Left ventricle myocardium superior (tissue), 1 donor: ENCODE measurements at places on chromosomes 7 and 10.
A peak's percentile ranks its signal among the peaks of the same experiment; 100 is the strongest.

DNA sequence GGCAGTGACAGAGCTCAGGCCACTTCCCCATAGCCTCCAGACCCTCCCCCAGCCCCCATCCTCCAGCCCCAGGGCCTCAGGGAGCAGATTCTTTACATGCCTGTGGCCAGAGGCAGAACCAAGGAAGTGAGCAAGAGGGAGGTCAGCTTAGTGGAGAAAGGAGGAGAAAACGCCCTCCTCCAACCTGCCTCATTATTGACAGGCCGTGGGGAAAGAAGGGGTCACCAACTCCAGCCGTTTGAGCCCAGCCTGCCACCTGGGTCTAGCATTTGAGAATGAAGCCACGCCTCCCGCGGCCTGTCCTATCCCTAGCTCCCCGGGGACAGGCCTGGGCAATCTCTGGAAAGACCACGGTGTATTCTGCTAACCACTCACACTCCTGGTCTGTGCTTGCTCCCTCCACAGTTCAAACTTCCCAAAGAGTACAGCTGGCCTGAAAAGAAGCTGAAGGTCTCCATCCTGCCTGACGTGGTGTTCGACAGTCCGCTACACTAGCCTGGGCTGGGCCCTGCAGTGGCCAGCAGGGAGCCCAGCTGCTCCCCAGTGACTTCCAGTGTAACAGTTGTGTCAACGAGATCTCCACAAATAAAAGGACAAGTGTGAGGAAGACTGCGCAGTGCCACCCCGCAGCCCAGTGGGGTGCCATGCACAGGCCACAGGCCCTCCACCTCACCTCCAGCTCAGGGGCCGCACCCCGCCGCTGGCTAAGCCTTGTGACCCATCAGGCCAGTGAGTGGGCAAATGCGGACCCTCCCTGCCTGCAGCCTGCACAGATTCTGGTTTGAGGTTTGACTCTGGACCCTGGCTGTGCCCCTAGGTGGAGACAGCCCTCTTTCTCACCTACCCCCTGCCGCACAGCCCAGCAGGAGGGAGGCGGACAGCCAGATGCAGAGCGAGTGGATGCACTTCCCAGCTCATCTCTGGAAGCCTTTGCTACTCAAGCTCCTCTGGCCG lies 14.3 kb upstream of the TRIM8 start:
- no peak for DNase-seq

DNA sequence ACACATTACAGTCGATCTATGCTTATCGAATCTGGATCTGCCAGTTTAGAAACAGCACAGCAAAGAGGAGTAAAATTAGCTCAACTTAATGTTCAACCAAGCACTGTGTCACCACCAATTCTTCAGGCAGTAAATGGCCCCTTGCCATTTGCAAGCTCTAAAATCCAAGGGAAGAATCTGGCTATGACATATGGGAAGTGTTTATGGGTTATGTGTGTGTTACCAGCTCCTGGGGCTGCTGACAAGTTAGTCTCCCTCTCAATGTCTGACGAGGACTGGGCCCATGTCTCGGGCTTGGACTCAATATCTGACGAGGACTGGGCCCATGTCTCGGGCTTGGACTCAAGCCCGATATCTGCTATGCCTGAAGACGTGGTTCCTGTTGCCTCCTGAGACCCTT lies 5.7 kb upstream of the ITIH2 start:
- DNase-seq: no peak

DNA sequence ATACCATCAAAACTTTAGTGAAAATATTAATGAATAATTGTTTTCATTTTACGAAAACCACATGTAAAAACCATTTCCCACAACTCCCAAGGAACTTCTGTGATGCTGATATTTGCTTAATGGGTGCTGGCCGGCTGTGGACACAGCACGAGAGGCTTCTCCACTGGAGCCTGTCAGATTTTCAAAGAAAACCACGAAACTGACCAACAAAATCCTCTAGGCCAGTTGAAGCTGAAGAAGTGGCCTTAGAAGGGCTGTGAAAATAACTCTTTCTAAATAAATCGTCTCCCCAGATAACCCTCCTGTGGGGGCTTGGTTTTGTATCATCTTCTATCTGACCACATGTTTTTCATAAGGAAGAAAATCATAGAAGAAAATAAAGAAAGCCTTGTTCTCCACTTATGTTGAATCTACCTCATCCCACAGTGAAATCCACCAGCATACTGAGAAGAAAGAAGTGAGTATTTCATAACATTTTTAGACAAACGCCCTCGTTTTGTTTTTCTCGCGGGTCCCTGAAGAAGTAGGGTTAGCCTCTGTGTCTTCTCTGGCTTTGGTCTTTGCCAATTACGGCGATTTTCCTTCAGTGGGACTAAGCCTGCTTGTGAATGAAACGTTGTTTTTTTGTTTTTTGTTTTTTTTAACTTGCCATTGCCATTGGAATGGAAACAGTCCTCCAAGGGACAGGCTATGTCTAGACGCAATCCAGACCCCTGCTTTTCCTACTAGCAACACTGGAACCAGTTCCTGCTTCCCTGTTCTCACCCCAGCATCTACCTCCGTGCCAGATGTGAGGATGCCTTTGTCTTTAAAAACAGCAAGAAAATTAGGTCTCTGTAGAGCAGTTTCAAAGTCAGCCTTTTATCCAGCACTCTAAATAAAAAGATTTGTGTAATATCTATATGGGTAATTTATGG lies 123.9 kb downstream of the ADAM12 start:
- no peak for DNase-seq

DNA sequence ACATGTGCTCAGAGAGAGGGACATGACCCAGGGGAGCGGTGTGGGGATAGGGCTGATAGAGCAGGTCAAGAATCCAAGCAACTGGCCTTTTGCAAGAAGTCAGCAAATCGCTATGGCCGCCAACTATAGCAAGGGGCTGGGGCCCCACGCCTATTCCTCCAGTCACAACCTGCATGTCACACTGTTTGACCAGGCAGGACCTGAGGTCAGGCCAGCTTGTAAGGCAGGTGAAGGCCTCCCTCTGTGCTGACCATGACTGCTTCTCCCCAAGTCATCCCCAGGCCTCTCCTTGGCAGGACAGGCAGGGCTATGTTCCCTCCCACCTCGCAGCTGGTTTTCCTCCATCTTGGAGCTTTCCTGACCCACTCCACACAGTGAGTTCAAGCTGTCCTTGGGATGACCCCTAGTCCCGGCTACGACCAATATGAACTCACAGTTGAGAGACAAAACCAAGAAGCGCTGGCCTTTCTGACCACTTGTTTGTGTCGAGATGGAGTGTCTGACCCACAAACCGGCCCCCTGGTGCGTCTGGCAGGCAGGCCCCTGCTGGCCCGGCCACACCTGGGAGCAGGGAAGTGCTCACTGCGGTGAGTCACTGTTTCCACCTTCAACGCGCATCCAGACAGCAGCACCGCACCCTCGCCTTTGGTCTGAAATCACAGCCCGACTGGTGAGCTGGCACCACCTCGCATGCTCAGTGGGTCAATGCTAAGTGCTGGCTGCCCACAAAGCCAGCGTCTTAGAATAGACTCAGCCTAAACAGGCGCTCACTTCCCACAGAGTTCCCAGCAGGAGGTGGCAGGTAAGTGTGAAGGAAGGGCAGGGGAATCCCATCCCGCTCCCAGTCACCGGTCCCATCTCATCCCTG lies 81.4 kb downstream of the VWA2 start:
- DNase-seq: peak; percentile 46

GRCh38 chr7:157909370-157909769 lies 572.6 kb downstream of the DNAJB6 start:
- no peak for DNase-seq

GRCh38 chr7:123682690-123683089 lies 27.0 kb downstream of the LMOD2 start:
- no peak for DNase-seq

- no peak for DNase-seq
Measured at GRCh38 chr10:124576526-124577420, 115.2 kb downstream of the LHPP start.

DNA sequence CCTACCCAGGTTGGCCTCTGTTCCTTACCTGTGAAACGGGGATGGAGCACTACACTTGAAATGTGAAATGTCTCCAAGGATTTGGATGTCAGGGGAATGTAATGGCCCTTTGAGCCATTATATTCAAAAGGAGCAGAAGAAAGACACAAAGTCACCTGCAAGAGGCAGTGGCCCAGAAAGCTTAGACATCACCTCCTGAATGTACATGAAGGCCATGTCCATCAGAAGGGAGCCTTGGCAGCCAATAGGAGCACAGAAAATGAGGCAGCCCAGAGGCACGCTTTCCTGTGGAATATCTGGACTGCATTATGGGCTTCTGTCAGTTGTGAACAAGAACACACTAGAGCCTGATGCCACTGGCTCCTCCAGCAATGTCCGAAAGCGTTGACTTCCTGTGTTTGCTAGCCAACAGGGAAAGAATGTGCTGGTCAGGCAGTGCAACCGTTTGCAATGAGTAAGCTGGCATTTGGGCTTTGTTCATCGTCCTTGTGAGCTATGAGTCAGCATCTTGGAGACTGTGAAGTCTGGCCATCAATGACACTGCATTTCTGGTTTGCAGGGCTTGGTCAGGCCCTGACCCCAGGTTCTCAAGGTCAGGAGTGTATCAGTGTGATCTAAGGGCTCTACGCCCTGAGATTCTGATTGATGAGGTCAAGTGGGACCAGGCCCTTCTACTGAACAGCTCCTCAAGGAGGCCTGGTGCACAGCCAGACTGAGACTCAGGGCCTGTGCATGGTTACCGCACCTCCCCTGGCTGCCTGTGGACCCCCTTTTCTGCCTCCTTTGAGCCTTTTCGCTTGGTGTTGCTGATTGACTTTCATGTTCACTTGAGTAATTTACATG lies 222.4 kb downstream of the RPS24 start:
- no peak for DNase-seq
